IgD-negative memory B cell (primary cell): ENCODE measurements at places on chromosomes 6 and 20. TPM values are rescaled to one million over a fixed set of nuclear protein-coding genes. Genes with fewer than 3 reads are reported as not detected.

The HLA-DRA gene
- 8,827 TPM for polyA plus RNA-seq

The CPNE5 gene
- 280 TPM for polyA plus RNA-seq

The DEF6 gene
- 122 TPM for polyA plus RNA-seq

The MRPL18 gene
- 108 TPM for polyA plus RNA-seq

The MYLK2 gene
- not detected for polyA plus RNA-seq

The PRL gene
- not detected for polyA plus RNA-seq

The ADTRP gene
- polyA plus RNA-seq: 2.2 TPM

The CLVS2 gene
- polyA plus RNA-seq: not detected

The CAGE1 gene
- polyA plus RNA-seq: not detected

The PLG gene
- not detected for polyA plus RNA-seq

The STX16 gene
- 18.7 TPM for polyA plus RNA-seq

The TAAR8 gene
- polyA plus RNA-seq: not detected

The PREX1 gene
- 41.7 TPM for polyA plus RNA-seq

The UBE2J1 gene
- polyA plus RNA-seq: 193 TPM

The PDE7B gene
- 0.49 TPM for polyA plus RNA-seq

The EDEM2 gene
- 51.9 TPM for polyA plus RNA-seq

The HDGFL1 gene
- polyA plus RNA-seq: not detected

The SNPH gene
- polyA plus RNA-seq: 1.3 TPM

The ACSS2 gene
- polyA plus RNA-seq: 4.2 TPM

The MAFB gene
- polyA plus RNA-seq: not detected

The ASXL1 gene
- 24.5 TPM for polyA plus RNA-seq

The MYLK4 gene
- 0.08 TPM for polyA plus RNA-seq

The SLC35D3 gene
- polyA plus RNA-seq: not detected

The NRSN1 gene
- not detected for polyA plus RNA-seq

The MLN gene
- not detected for polyA plus RNA-seq

The ERMARD gene
- 9.0 TPM for polyA plus RNA-seq

The CCN5 gene
- polyA plus RNA-seq: not detected

The GGTLC1 gene
- polyA plus RNA-seq: not detected

The TMEM217 gene
- not detected for polyA plus RNA-seq

The DUSP15 gene
- polyA plus RNA-seq: not detected

The EMILIN3 gene
- polyA plus RNA-seq: not detected

The RPS6KA2 gene
- 4.9 TPM for polyA plus RNA-seq

The SLC22A7 gene
- polyA plus RNA-seq: not detected

The CD24 gene
- 261 TPM for polyA plus RNA-seq

The ANKRD6 gene
- polyA plus RNA-seq: 6.6 TPM

The TPBG gene
- not detected for polyA plus RNA-seq

The ULBP3 gene
- polyA plus RNA-seq: 1.1 TPM

The RPN2 gene
- polyA plus RNA-seq: 196 TPM

The ADGB gene
- polyA plus RNA-seq: not detected

The MOG gene
- not detected for polyA plus RNA-seq

The RNF182 gene
- not detected for polyA plus RNA-seq

The TAP1 gene
- polyA plus RNA-seq: 219 TPM

The ABHD16B gene
- 0.19 TPM for polyA plus RNA-seq

The RBM24 gene
- not detected for polyA plus RNA-seq

The DPM1 gene
- polyA plus RNA-seq: 62.1 TPM

The CLIC1 gene
- polyA plus RNA-seq: 861 TPM

The LSM14B gene
- polyA plus RNA-seq: 0.98 TPM

The NRM gene
- polyA plus RNA-seq: 56.1 TPM

The ARID1B gene
- 21.9 TPM for polyA plus RNA-seq

The C2 gene
- not detected for polyA plus RNA-seq

The PLEKHG1 gene
- polyA plus RNA-seq: 40.2 TPM

The SUPT3H gene
- polyA plus RNA-seq: 8.5 TPM

The PI16 gene
- polyA plus RNA-seq: 2.3 TPM

The ESF1 gene
- polyA plus RNA-seq: 8.0 TPM

The AVP gene
- polyA plus RNA-seq: not detected

The SDC4 gene
- polyA plus RNA-seq: not detected

The THEMIS gene
- polyA plus RNA-seq: 2.3 TPM

The MAP7 gene
- polyA plus RNA-seq: 4.0 TPM
